ENCODE measurements at places on chromosomes 6 and 20.

GRCh38 chr6:52385074-52385473 is 23.1 kb downstream of the PAQR8 start:
- no peak for DNase-seq

- DNase-seq: no peak
Observed at GRCh38 chr20:52405417-52405816, 213.8 kb upstream of the ZFP64 start.

DNA sequence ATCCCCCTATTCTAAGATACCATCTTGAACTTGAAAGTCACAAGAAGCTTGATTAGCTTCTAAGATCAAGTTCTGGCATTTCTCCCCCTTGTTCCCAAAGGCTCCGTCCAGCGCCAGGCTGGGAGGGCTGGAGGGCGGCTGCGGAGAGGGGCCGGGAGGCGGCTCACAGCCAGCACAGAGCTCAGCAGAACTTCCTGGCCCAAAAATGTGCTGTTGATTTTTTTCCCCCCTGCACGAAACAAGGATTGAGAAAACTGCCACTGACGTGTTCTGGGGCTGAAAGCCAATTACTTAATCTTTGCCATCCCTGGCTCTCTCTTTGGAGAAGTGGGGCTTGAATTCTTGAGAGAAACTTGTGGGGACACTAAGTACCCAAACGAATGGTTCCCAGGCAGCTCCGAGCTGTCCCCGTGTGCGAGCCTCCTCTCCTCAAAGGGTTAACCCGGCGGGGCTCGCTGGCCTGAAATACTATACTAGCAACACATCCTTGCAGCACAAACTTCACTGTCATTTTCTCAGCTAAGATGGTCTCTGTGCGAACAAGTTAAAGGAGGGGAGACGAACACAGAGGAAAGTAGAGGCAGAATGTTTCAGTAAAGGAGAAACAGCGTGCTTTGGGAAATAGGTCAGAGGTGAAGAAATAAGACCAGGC is 452 bp downstream of the TRAF3IP2 start:
- DNase-seq: no peak

GRCh38 chr6:113402544-113402943 is 454.6 kb upstream of the MARCKS start:
- no peak for DNase-seq

- DNase-seq: no peak
Observed at GRCh38 chr6:20924911-20925543, 390.8 kb downstream of the CDKAL1 start.

All from NCI-H2107 (cell line).